ENCODE measurements at places on chromosomes 3 and 15. TPM values are rescaled to one million over a fixed set of nuclear protein-coding genes. Genes with fewer than 3 reads are reported as not detected.

DNA sequence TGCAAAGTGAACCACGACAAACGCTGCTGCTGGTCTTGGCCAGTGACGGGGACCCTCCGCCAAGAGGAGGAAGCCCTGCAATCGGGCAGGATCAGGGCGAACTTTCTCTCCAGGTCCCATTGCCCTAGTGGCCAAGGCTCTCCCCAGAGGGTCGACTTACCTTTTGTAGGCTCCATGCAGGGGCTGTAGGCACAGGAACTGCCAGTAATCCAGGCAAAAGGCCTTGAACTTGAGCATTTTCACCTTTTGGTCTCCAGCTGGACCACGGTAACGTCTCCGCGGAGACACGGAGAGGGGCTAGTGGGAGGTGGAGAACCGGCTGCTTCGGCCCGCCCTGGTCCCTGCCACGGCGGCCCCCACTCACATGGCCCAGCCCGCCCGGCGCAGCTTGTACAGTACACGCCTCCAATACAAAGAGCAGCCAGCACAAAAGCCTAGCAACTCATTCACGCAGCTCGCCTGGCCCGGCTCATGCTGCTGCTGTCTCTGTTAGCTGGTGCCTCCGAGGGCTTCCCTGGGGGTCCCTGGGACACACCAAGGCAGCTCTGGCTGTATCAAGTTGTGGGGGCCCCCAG lies 31.0 kb downstream of the IQSEC1 start:
- no peak overlapping the region for H3K4me3 ChIP-seq
- H3K4me1 ChIP-seq: peaks cover 23% of the 10 kb centered on the region
- H3K27ac ChIP-seq: no peak overlapping the region

- H3K36me3 ChIP-seq: no peaks in the 10 kb centered on the region
- DNase-seq: peak; percentile 47
- no peak overlapping the region for H3K4me3 ChIP-seq
- peaks cover 32% of the 10 kb centered on the region for H3K4me1 ChIP-seq
Observed at GRCh38 chr3:141379250-141379966, 11.1 kb downstream of the ZBTB38 start.

DNA sequence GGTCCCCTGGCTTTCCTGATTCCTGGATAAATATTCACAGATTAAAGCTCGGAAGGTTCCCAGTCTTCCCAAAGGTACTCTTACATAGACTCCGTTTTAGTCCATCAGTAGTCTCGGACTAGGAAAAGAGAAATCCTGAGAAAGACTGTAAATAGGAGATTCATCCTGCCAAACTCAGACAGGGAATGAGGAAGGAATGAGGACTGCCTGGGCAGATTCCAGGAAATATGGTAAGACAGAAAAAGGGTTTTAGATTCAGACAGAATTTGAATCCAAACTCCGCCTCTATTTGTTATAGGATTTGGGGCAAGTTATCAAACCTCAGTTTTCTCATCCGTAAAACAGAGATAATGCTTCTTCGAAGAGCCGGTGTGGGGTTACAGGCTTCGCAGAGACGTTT lies 77.8 kb upstream of the VGLL4 start:
- no peak for DNase-seq
- H3K36me3 ChIP-seq: no peaks in the 10 kb centered on the region
- peak overlapping the region; percentile 86 for H3K4me3 ChIP-seq
- peaks cover 22% of the 10 kb centered on the region for H3K27me3 ChIP-seq
- no peak overlapping the region for H3K27ac ChIP-seq

GRCh38 chr3:115040673-115041286 lies 106.3 kb downstream of the ZBTB20 start:
- no peaks in the 10 kb centered on the region for H3K36me3 ChIP-seq
- no peaks in the 10 kb centered on the region for H3K27me3 ChIP-seq
- peaks cover 11% of the 10 kb centered on the region for H3K4me1 ChIP-seq
- peak; percentile 50 for DNase-seq
- H3K4me3 ChIP-seq: no peak overlapping the region

DNA sequence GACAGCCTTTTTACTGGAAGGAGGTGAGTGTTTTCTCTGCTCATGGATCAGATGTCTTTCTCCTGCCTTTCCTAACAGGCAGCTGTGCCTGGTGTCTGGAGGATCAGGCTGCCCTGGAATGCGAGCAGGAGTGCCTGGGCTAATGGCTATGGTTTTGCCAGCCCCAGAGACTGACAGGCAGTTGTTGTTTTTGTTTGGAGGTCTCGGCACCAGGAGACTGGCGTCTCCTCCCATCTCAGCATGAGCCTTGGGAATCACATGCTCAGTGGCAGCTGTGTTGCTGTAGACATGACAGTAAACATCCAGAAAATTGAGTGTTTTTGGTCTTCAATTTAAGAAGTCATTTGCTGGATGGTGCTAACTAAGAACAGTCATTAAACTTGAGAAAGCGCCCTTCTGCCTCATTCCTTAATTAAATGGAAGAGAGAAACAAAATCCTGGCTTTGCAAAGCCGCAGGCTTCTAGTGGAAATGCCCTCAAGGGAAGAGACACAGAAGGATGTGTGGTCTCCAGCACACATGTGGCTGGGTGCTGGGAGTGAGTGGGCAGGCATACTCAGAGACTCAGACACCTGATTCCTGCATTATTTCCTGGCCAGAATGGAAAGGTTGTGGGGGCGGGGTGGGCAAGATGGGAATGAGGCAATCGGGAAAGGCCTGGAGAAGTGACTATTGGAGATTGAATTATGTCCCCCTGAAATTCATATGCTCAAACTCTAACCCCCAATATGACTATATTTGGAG lies 97.0 kb upstream of the NMNAT3 start:
- no peaks in the 10 kb centered on the region for H3K4me1 ChIP-seq
- no peak overlapping the region for H3K27ac ChIP-seq
- H3K36me3 ChIP-seq: no peaks in the 10 kb centered on the region
- H3K4me3 ChIP-seq: no peak overlapping the region
- H3K27me3 ChIP-seq: peaks cover 6% of the 10 kb centered on the region
- no peak for DNase-seq

DNA sequence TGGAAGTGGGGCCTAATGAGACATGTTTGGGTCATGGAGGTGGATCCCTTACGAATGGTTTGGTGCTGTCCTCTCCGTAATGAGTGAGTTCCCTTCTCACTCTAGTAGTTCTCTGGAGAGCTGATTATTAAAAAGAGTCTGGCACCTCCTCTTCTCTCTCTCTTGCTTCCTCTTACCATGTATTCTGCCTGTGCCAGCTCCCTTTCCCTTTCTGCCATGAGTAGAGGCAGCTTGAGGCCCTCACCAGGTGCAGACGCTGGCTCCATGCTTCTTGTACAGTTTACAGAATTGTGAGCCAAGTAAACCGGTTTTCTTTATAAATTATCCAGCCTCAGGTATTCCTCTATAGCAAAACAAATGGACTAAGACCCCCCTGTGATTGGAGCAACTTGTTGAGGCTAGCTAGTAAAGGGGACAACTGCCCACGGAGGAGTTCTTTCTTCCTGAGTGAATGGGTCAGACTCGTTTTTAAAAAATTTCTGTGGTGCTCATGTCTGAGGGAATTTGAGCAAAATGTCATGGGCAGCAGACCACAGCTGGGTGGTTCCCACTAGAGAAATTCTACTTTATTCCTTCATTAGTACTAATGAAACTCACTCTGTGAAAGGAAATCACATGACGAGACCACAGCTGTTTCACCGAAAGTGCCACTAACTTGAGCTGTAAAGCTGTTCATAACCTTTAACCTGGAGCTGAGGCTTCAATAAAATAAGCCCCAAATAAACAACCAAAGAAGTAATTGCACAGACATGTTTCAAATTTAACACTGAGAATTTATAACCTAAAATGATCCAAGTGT lies 210.0 kb downstream of the NFKBIZ start:
- peaks cover 35% of the 10 kb centered on the region for H3K4me1 ChIP-seq
- no peaks in the 10 kb centered on the region for H3K27me3 ChIP-seq
- H3K36me3 ChIP-seq: no peaks in the 10 kb centered on the region
- H3K27ac ChIP-seq: no peak overlapping the region

DNA sequence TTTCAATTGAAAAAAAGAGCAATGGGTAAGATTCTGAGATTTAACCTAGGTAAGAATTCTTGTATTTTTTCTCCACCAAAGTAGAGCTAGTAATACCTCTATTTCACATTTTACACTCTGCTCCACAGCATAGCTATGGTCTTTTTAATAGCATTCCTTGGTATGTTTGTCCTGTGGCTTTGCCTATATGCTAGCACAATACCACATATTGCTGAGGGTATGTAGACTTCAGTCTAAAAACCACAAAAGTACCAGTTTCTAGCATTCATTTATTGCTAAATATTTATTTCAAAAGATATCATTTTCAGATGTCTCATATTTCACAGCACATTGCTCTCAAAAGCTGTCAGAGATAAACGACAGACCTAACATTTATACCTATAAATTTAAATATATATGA lies 18.2 kb upstream of the EOGT start:
- no peaks in the 10 kb centered on the region for H3K27me3 ChIP-seq
- no peak overlapping the region for H3K27ac ChIP-seq

DNA sequence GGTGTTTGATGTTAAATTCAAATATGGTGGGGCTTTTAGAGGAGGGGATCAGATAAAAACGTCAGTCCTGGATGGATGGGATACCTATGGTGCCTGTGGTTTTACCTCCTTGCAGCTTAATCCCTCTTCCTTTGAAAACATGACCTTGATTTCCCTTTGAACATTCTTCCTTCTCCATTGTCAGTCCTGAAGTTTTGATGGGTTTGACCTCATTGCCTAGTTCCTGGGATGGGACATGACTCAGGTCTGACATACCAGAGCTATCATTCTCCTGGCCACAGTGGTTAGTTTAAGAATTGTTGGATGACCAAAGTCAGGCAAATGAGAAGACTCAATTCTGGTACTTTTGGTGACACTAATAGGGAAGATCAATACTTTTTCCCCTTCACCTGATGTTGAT lies 87.2 kb downstream of the PRICKLE2 start:
- no peak for DNase-seq
- no peaks in the 10 kb centered on the region for H3K36me3 ChIP-seq
- no peak overlapping the region for H3K4me3 ChIP-seq
- no peaks in the 10 kb centered on the region for H3K27me3 ChIP-seq

GRCh38 chr3:132789959-132790358 lies 67.8 kb upstream of the NPHP3 start:
- H3K4me1 ChIP-seq: no peaks in the 10 kb centered on the region
- no peaks in the 10 kb centered on the region for H3K36me3 ChIP-seq
- DNase-seq: no peak
- peaks cover 17% of the 10 kb centered on the region for H3K27me3 ChIP-seq

- no peaks in the 10 kb centered on the region for H3K36me3 ChIP-seq
- no peak overlapping the region for H3K4me3 ChIP-seq
- DNase-seq: peak; percentile 84
- no peaks in the 10 kb centered on the region for H3K4me1 ChIP-seq
- peaks cover 19% of the 10 kb centered on the region for H3K27me3 ChIP-seq
Observed at GRCh38 chr3:70120357-70120966, 120.9 kb downstream of the SAMMSON start.

- H3K27ac ChIP-seq: no peak overlapping the region
- DNase-seq: no peak
- peaks cover 3% of the 10 kb centered on the region for H3K4me1 ChIP-seq
- H3K27me3 ChIP-seq: peaks cover 2% of the 10 kb centered on the region
- no peaks in the 10 kb centered on the region for H3K36me3 ChIP-seq
- no peak overlapping the region for H3K4me3 ChIP-seq
Observed at GRCh38 chr3:14300721-14301399, 101.5 kb upstream of the SLC6A6 start.

DNA sequence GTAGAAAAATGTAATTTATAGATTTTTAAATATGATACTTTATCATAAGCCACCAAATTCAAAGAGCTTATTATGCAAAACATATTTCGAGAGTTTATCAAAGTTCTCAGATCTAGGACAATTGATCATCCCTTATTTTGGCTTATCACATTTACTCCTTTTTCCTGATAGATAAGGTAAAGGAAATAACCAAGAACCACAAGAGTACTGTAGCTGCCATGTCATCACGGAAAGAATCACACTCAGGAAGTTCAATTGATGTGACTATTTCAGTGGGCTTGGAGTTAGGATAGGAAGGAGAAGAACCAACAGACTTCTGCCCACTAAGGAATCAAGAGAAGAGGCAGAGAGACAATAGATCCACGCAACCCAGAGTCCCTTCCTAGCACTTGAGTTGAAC lies 142.7 kb upstream of the TMCO5A start:
- H3K27ac ChIP-seq: no peak overlapping the region
- H3K4me3 ChIP-seq: no peak overlapping the region
- H3K27me3 ChIP-seq: peaks cover 5% of the 10 kb centered on the region
- no peaks in the 10 kb centered on the region for H3K4me1 ChIP-seq
- H3K36me3 ChIP-seq: no peaks in the 10 kb centered on the region

Gene GPR15
- 1.1 TPM for total RNA-seq

Gene PPP2R3A
- 0.51 TPM for total RNA-seq

Gene TM4SF1
- not detected for total RNA-seq

Gene FMN1
- 0.21 TPM for total RNA-seq

Gene GPR62
- not detected for total RNA-seq

Gene PTX3
- 0.23 TPM for total RNA-seq

Gene GOLGA8N
- 2.2 TPM for total RNA-seq

Gene STAB1
- 0.14 TPM for total RNA-seq

Gene ITIH3
- not detected for total RNA-seq

Gene SEMA6D
- total RNA-seq: not detected

Gene BLM
- 59.5 TPM for total RNA-seq

Gene ZPLD1
- total RNA-seq: not detected

Gene PLCB2
- 86.8 TPM for total RNA-seq
